ENCODE measurements at places on chromosomes 6 and 20. TPM values are rescaled to one million over a fixed set of nuclear protein-coding genes. Genes with fewer than 3 reads are reported as not detected.

ZC2HC1B gene
- polyA plus RNA-seq: 0.32 TPM

BIRC7 gene
- polyA plus RNA-seq: 1.2 TPM

TREML2 gene
- polyA plus RNA-seq: not detected

PPP1R18 gene
- 120 TPM for polyA plus RNA-seq

EPB41L1 gene
- polyA plus RNA-seq: 29.8 TPM

DEFB132 gene
- not detected for polyA plus RNA-seq

ATAT1 gene
- 13.0 TPM for polyA plus RNA-seq

LY6G5B gene
- polyA plus RNA-seq: 4.2 TPM

GPR6 gene
- not detected for polyA plus RNA-seq

TTLL9 gene
- polyA plus RNA-seq: 0.88 TPM

SYCP2L gene
- polyA plus RNA-seq: 1.0 TPM

LKAAEAR1 gene
- 1.2 TPM for polyA plus RNA-seq

COL21A1 gene
- polyA plus RNA-seq: 3.4 TPM

C4B gene
- polyA plus RNA-seq: 796 TPM

TNFRSF6B gene
- 36.1 TPM for polyA plus RNA-seq

CDYL gene
- 13.3 TPM for polyA plus RNA-seq

KIF25 gene
- polyA plus RNA-seq: 0.97 TPM

MEP1A gene
- 0.05 TPM for polyA plus RNA-seq

KCNQ2 gene
- 10.3 TPM for polyA plus RNA-seq

TSHZ2 gene
- 29.9 TPM for polyA plus RNA-seq

POM121L2 gene
- 0.03 TPM for polyA plus RNA-seq

ERGIC3 gene
- polyA plus RNA-seq: 217 TPM

RCAN2 gene
- 5.3 TPM for polyA plus RNA-seq

EHMT2 gene
- 107 TPM for polyA plus RNA-seq

SLC32A1 gene
- not detected for polyA plus RNA-seq

HDGFL1 gene
- not detected for polyA plus RNA-seq

TJAP1 gene
- polyA plus RNA-seq: 17.6 TPM

EYA2 gene
- polyA plus RNA-seq: 2.2 TPM

NMBR gene
- polyA plus RNA-seq: not detected

TPBG gene
- polyA plus RNA-seq: 1.7 TPM

PGC gene
- polyA plus RNA-seq: 1.1 TPM

HLA-G gene
- not detected for polyA plus RNA-seq
